Liver (tissue), 10 donors: ENCODE measurements at places on chromosomes 5 and 9. TPM values are rescaled to one million over a fixed set of nuclear protein-coding genes. Genes with fewer than 3 reads are reported as not detected.

DNA sequence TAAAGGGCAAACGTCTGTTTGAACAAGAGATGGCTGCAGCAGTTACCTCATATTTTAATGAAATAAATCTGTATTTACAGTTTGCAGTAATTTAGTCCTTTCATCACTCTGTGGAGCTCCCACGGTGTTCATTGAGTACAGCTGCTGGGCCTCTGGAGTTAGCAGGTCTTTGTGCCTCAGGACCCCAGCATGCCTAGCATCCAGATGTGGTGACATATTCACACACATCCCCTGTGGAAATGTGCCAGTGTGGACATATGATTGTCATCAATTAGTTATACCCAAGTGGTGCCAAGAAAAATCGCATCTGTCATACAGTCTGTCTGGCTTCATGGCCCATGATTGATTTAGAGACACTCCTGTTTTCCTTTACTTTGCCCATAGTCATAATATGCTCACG lies 77.3 kb downstream of the NNT start:
- H3K27ac ChIP-seq, result no peak overlapping the region
- H3K4me3 ChIP-seq, result no peak overlapping the region
- no peaks in the 10 kb centered on the region for H3K27me3 ChIP-seq
- H3K4me1 ChIP-seq, result no peaks in the 10 kb centered on the region

DNA sequence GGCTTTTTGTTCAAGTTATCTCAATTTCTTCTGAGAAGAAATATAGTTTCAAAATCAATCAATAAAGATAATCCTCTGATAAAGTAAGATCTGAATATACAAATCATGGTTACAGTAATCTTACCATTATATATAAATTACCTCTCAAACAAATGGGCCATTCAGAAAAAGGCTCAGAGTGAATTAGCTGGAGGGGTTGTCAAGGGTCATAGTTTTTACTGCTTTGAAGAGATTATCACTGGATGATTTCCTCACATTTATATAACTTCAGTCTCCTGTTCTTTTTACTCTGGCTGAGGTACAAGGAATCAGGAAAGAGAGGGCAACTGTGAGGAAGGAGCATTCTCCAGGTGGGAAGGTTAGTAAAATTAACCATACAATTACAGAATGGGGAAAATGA lies 148.6 kb upstream of the ELL2 start:
- H3K4me3 ChIP-seq, result no peak overlapping the region
- no peak for DNase-seq
- no peaks in the 10 kb centered on the region for H3K36me3 ChIP-seq
- H3K27ac ChIP-seq, result no peak overlapping the region
- no peaks in the 10 kb centered on the region for H3K27me3 ChIP-seq

DNA sequence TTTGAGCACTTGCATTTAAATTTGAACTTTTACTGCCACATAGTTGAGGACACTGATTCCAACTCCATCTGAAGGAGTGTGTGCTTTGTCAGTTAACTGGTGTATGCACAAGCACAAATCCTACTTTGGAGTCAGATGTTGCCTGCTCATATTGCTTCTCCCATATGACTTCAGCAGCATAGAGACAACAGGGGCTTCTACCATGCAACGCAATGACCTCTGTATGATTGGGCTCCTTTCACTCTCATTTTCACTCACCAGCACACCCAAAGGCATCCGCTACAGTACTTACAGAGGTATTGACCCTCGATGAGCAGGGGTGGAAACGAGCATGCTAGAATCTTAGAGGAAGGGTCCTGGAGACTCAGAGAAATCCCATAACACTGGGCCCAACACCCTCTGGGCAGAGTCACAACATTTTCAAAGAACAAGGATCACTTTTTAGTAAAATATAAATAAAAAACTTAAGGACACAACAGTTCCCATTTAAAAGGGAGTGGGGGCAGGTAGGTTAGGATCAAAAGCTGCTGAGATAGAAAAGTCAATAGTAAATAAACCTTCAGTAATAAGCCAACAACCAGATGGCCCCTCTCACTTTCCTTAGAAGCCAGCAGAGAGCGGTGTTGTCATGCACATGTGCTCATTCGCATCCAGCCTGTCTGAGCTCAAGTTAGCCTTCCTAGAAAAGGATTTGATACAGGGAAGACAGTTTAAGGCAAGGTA lies 203.8 kb downstream of the SNCAIP start:
- DNase-seq, result no peak
- no peaks in the 10 kb centered on the region for H3K4me1 ChIP-seq
- no peak overlapping the region for H3K27ac ChIP-seq
- no peak overlapping the region for H3K4me3 ChIP-seq
- H3K27me3 ChIP-seq, result no peaks in the 10 kb centered on the region

DNA sequence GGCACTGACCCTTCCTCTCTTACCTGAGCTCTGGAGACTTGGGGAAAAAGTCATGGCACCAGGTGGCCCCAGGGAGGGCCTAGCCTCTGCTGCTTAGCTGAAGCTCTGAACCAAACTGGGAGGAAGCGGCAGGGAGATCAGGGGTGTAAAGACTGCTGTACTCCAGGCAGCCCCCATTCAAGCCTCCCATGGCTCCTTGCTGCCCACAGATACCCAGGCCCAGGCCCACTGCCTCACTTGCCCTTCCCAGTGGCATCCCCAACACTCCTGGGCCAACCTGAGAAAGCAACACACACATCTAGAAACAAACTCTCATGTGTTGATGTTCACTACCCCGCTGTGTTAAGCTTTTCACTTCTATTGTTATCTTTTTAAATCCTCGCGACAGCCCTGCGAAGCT lies 151.6 kb downstream of the C5orf15 start:
- H3K4me3 ChIP-seq, result no peak overlapping the region
- H3K27me3 ChIP-seq, result no peaks in the 10 kb centered on the region
- H3K36me3 ChIP-seq, result no peaks in the 10 kb centered on the region

DNA sequence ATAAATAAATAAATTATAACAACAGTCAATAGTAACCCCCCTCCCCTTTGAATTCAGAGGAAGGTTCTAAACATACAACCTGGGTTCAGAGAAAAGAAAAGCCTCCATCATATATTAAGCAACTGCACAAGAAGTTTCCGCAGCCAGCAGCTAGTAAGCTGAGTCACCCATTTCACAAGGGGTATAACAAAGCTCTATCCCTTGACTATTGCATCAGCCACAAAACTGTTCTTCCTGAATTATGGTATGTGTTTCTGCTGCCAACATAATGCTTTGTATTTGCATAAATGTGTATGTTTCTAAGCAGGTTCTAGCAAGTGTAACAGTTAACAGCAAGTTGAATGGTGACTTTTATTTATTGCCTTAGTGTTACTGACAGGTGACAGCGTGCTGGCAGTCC lies 6.8 kb upstream of the CEP120 start:
- H3K27me3 ChIP-seq, result no peaks in the 10 kb centered on the region
- H3K4me3 ChIP-seq, result no peak overlapping the region
- H3K4me1 ChIP-seq, result peaks cover 17% of the 10 kb centered on the region
- H3K27ac ChIP-seq, result peak overlapping the region; percentile 72

DNA sequence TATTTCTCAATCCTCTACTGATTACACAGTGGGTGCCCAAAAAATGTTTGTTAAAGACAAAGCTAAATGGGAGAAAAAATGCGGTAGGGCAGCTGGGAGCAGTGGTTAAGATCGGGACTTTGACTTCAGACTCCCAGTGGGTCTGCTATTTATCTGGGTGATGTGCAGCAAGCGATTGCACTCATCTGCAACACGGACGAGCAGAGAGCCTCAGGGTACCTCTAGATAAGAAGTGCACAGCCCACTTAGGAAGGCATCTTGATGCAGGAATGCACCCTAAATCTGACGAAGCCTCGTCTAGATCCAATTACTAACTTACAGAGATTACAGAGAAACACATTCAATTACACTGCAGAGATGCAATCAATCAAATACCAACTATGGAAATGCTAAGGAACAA lies 4.0 kb downstream of the MAPK9 start:
- H3K27me3 ChIP-seq, result no peaks in the 10 kb centered on the region
- peaks cover 8% of the 10 kb centered on the region for H3K36me3 ChIP-seq
- H3K4me3 ChIP-seq, result no peak overlapping the region
- H3K27ac ChIP-seq, result no peak overlapping the region
- H3K4me1 ChIP-seq, result peaks cover 6% of the 10 kb centered on the region

Gene MYMK
- total RNA-seq, result not detected

DNA sequence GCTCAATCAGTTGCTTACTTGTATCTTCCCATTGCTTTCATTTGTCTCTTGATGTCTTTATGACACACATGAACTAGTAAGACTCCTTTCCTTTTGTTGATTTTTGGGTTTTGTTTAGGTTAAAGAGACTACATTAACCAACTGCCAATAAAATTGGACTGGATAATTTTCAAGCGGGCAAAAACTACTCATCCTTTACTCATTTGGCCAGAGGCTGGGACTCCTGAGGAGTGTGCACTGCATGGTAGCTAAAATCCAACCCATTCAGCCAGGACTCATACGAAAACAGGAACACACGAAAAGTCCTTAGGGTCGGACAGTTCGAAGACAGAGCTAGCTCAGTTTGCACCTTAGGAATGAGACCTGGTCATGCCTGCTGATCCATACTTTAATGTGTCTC lies 6.0 kb downstream of the SLC46A2 start:
- H3K27me3 ChIP-seq, result no peaks in the 10 kb centered on the region
- no peaks in the 10 kb centered on the region for H3K4me1 ChIP-seq
- DNase-seq, result no peak

Gene UBE2QL1
- 0.09 TPM for total RNA-seq

Gene HTR1A
- not detected for total RNA-seq

Gene DPH7
- total RNA-seq, result 9.4 TPM

- H3K4me3 ChIP-seq, result no peak overlapping the region
- DNase-seq, result no peak
- H3K4me1 ChIP-seq, result no peaks in the 10 kb centered on the region
- no peaks in the 10 kb centered on the region for H3K36me3 ChIP-seq
These were observed 39.2 kb downstream of the NSG2 start for GRCh38 chr5:174084691-174085154.

DNA sequence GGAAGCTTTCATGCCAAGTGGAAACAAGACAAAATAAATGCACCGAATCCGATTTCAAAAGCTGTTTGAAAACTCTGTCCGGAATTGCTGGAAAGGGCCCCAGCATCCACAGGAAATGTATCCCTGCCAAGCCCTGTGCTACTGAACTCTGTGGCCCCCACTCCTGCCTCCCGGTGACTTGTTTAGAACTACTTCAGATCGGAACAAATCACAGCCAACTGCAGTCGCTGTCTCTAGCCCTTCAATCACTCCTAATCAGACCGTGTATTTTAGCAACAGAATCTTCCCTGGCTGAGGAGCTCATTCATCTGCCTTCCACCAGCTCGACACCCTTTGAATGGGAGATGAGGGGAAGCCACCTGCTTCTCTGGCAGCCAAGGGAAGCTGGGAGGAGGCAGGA lies 94.1 kb downstream of the KCNIP1 start:
- peak overlapping the region; percentile 41 for H3K27ac ChIP-seq
- H3K27me3 ChIP-seq, result peaks cover 3% of the 10 kb centered on the region
- H3K4me1 ChIP-seq, result no peaks in the 10 kb centered on the region
- DNase-seq, result no peak

DNA sequence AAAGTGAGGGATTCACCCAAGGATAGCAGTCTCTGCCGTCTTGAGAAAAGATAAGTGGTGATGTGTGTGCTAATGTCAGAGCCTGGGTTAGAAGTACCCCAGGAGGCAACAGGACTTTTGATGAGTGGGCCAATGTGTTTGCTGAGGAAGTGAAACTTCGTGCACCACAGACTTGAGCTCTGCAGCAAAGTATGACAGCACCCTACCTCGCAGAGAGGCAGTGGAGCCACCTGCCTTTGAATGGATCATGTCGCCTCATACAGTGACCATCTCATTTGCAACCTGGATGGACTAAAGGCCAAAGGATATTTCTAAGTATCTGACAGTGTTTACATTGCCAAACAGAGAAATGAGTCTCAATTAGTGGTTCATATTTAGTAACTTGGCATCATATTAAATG lies 593.9 kb upstream of the GRAMD2B start:
- no peak overlapping the region for H3K27ac ChIP-seq
- no peaks in the 10 kb centered on the region for H3K27me3 ChIP-seq
- no peaks in the 10 kb centered on the region for H3K36me3 ChIP-seq
- H3K4me1 ChIP-seq, result no peaks in the 10 kb centered on the region
- no peak overlapping the region for H3K4me3 ChIP-seq

Gene C7
- 25.5 TPM for total RNA-seq

Gene SEMA5A
- total RNA-seq, result 5.8 TPM

- H3K36me3 ChIP-seq, result no peaks in the 10 kb centered on the region
- DNase-seq, result no peak
- H3K27me3 ChIP-seq, result no peaks in the 10 kb centered on the region
- no peaks in the 10 kb centered on the region for H3K4me1 ChIP-seq
- no peak overlapping the region for H3K4me3 ChIP-seq
- H3K27ac ChIP-seq, result no peak overlapping the region
These were observed 245.3 kb upstream of the RASA1 start for GRCh38 chr5:87022415-87022814.

GRCh38 chr5:155316070-155316714 lies 302.6 kb downstream of the KIF4B start:
- H3K27ac ChIP-seq, result no peak overlapping the region
- H3K4me1 ChIP-seq, result no peaks in the 10 kb centered on the region
- no peak overlapping the region for H3K4me3 ChIP-seq
- H3K27me3 ChIP-seq, result no peaks in the 10 kb centered on the region
- no peak for DNase-seq

DNA sequence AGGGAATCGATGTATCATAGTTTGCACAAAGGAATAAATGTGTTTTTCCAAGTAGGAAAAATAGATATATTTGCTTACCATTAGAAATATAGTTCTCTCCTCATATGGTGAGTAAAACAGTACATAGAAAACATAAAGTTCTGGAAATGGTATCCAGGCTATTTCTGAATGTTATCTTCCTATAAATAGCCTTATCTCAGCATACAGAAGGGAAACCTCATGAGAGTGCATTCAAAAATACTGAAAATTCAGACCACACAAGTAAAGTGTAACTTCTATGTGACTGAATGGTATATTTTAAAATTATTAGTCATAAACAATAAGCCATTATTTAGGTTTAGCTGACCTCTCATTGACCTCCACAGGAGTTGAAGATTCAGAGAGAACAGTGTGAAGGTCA lies 43.5 kb downstream of the MOCS2 start:
- DNase-seq, result no peak
- no peak overlapping the region for H3K4me3 ChIP-seq
- no peaks in the 10 kb centered on the region for H3K36me3 ChIP-seq
- H3K27me3 ChIP-seq, result no peaks in the 10 kb centered on the region
- no peak overlapping the region for H3K27ac ChIP-seq

DNA sequence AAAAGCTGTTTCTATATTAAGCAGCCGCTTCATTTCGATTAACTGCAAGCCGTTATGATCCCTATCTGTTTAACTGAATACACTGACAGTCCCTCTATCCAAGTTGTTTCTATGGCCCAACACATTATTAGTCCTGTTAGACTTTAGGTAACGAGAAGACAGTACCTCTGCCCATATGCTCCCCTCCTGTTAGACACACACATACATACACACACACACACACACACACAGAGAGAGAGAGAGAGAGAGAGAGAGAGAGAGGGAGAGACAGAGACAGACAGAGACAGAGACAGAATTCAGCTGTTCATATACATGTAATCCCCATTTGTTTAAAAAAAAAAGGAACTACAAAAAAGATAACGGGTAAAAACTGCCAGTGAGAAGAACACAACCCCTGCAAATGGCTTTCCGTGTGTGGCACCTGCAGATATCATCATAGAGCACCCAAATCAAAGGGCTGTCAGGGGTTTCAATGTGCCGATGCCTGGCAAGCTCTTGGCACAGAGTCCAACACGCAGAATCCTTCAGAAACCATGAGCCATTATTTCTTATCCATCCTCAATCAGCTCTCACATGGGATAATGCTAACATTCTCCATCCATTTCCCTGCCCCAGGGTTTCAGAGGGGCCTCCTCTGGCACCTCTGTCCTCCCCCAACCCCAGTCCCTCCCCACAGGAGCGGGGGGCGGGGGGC lies 144.0 kb downstream of the MYO10 start:
- no peak for DNase-seq
- no peak overlapping the region for H3K4me3 ChIP-seq
- no peak overlapping the region for H3K27ac ChIP-seq
- H3K36me3 ChIP-seq, result no peaks in the 10 kb centered on the region
- H3K27me3 ChIP-seq, result peaks cover 4% of the 10 kb centered on the region
- H3K4me1 ChIP-seq, result no peaks in the 10 kb centered on the region

Gene WDR38
- not detected for total RNA-seq
